Left ventricle myocardium superior (tissue), 1 donor: ENCODE measurements at places on chromosomes 7 and 10. TPM values are rescaled to one million over a fixed set of nuclear protein-coding genes. Genes with fewer than 3 reads are reported as not detected.
A peak's percentile ranks its signal among the peaks of the same experiment; 100 is the strongest.

INMT gene
- total RNA-seq: 50.2 TPM

GRM3 gene
- total RNA-seq: not detected

GGCT gene
- 18.2 TPM for total RNA-seq

COL13A1 gene
- 1.0 TPM for total RNA-seq

- DNase-seq: no peak
These were observed 1150.0 kb upstream of the POT1 start for GRCh38 chr7:126079581-126079980.

- no peak for DNase-seq
These were observed 790.8 kb upstream of the KCND2 start for GRCh38 chr7:119482209-119482608.

- no peak for DNase-seq
These were observed 217.1 kb downstream of the IPMK start for GRCh38 chr10:58050575-58050974.

- no peak for DNase-seq
These were observed 150.4 kb downstream of the MAD1L1 start for GRCh38 chr7:2082139-2082998.

DNA sequence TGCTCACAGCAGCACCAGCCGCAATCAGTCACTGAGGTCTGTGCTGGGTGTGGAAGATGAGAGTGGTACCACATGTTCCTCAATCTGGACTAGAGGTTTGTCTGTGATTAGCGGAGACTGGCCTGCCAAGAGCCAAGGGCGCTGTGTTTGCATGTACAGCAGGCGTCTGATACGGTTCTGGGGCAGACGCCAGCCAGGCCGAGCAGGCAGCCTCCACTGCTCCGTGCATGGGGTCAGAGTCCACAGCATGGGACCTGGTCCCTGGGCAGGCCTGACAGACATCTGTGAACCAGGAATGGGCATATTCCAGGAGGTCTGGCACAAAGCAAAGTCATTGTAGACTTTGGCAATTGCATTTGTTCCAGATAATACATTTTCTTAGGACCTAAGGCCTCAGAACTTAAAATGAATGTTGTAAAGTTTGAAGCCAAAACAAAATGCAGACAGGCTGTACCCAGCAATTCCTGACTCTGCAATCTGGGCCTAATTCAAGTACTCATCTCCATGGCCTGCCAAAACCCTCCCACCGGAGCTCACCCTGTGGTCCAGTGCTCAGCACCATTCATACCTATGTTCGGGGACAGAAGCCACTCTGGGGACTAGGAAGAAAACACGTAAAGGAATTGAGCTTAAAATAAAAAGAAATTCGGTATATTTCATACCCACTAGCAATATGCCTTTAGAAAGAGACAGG is 50.0 kb upstream of the FAM20C start:
- DNase-seq: peak; percentile 94

- no peak for DNase-seq
These were observed 2.7 kb downstream of the EVX1 start for GRCh38 chr7:27245124-27245797.

DNA sequence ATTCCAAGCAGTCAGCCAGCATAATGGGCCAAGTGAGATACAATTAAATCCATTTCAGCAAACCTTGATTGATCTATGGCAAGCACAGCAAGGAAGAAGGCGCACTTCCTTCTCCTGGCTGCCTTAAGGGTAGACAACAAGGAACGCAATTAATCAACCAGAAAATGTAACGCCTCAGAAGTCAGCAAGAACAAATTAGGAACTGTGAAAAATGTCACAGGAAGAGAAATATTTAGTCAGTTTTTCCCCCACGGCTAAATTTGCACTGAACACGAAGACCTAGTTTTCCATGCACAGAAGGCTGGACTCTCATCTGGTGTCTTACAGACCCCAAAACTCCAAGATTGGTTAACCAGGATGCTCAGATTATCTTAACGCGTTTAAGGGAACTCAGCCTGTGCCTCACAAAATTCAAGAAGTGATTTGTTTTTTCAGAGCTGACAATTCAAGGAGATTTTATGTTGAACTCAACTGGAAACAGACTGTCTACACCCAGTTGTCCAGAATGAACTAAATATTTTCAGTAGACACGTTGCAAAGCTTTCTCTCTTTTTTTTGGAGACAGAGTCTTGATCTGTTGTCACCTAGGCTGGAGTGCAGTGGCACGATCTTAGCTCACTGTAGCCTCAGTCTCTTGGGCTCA is 14.2 kb downstream of the SNX8 start:
- DNase-seq: no peak

GRCh38 chr10:43122826-43123225 is 15.4 kb upstream of the CSGALNACT2 start:
- no peak for DNase-seq
